Activated CD4-positive, alpha-beta T cell treated with anti-CD3 and anti-CD28 coated beads, Interleukin-2, amount 50 U/mL, for 48 hours (primary cell): ENCODE measurements at places on chromosomes 12 and 14.

DNA sequence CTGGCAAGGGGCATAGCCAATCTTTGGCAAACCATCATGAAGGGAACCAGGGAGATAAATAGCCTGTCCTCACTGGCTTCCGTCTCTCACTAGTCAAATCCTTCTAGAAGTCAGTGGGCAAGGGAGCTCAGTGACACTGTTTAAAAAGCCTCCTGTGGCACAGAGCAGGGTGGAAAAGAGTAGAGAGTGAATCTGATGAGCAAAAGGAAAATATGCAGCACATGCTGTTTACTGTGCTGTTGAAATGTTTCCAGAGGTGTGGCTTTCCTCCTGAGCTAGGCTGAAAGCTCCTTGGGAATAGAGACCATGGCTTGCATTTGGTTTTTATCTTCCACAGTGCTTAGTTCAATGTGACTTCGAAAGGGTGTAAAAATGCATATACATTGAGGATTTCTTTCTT is 7.7 kb upstream of the DYRK2 start:
- DNase-seq = no peak

- no peak for DNase-seq
Observed at GRCh38 chr12:109099431-109100020, 2.1 kb downstream of the UNG start.

DNA sequence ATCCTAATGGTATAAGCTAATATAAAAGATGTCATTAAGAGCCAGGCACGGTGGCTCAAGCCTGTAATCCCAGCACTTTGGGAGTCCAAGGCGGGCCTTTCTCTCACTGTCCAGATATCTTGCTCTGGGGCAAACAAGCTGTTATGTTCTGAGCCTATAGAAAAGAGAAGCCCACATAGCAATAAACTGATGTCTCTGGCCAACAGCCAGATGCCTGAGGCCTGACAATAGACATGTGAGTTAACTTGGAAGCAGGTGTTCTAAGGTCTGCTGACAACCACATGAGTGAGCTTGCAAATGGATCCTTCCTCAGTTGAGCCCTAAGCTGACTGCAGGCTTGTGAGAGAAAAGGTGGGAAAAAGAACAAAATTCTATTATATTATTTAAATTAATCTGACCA is 25.0 kb downstream of the YAF2 start:
- DNase-seq = no peak

- DNase-seq = no peak
Observed at GRCh38 chr12:120630104-120630892, 10.1 kb upstream of the CABP1 start.

GRCh38 chr12:88662961-88663360 is 82.7 kb upstream of the KITLG start:
- DNase-seq = no peak

- no peak for DNase-seq
Observed at GRCh38 chr14:100201701-100202100, 37.2 kb upstream of the YY1 start.

DNA sequence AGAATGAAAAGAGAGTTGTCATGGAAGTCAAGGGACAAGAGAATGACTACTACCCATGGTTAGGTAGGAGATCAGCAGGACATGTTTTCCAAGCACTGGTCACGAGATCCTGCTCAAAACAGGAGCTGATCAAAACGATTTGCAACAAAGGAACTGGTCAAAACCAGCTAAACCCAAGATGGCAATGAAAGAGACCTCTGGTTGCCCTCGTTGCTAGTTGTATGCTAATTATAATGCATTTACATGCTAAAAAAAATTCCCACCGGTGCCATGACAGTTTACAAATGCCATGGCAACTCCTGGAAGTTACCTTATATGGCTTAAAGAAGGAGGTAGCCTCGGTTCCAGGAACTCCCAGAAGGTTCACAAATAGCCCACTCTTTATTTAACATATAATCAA is 95.0 kb upstream of the OTX2 start:
- DNase-seq = no peak

DNA sequence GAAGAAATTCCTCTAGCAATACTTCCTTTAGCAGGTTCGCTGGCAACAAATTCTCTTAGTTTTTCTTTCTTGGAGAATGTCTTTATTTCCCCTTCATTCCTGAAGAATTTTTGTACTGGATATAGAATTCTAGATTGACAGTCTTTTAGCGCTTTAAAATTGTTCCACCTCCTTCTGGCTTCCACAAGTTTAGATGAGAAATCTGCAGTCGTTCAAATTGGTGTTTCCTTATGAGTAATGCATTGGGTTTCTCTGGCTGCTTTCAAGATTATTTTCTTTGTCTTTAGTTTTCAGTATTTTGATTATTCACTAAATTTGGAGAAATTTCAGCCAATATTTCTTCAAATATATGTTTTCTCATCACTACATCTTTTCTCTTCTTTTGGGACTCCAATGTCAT is 33.3 kb upstream of the FGF6 start:
- DNase-seq = no peak

GRCh38 chr14:63647696-63648410 is 6.2 kb upstream of the WDR89 start:
- DNase-seq = no peak

GRCh38 chr14:84420221-84420620 is 1109.7 kb upstream of the FLRT2 start:
- no peak for DNase-seq

GRCh38 chr14:102185360-102185759 is 45.7 kb downstream of the WDR20 start:
- no peak for DNase-seq

GRCh38 chr14:68791078-68791901 is 1.6 kb downstream of the ZFP36L1 start:
- peak; percentile 56 for DNase-seq

DNA sequence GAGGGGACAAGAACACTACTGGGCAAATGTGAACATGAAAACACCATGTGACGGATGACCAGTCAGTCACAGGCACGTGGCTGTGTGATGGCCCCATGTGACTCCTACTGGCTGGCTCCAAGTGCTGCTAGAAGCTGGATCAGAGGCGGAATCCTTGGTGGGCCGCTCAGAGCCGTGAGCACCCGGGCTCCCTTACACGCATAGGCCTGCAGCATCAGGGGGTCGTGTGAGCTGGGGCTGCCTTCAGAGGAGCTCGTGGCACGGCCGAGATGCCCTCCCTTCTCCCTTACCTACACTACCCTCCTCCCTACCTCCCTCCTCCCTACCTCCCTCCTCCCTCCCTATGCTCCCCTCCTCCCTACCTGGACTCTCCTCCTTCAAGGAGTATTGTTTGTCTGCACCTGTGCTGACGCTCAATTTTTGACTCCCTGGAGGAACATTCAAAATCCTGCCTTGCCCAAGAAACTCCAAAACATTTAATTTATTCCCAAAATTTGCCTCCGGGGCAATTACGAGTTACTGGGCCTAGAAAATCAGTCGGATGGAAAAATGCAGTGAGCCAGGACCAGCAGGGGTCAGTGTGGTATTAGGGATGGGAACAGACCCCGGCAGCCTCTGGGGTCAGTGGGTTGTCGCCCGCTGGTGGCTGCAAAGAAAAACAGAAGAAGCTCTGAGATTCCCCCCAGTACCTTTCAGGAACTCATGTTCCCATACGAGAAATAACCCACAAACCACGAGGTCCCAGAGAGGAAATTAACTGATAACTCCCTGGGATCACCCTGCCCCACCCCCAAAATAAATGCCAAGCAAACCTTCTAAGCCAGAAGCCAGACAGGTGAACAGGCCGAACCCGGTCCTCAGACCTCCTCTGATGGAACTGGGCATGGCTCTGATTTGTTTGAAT is 61.3 kb downstream of the C14orf132 start:
- peak; percentile 78 for DNase-seq

DNA sequence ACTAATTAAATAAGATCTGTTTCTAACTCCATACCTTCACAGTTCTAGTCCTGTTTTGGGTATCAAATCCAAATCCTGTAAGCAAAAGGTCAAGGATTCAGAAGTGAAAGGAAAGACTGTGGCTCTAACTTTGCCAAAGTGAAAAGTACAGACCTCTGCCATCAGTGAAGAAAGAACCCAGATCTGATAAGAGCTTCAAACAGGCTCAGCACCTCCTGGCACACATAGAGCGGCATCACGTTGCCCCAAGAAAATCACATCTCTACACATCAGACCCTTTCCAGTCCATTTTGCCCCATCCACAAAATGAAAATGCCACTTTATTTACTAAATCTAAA is 23.2 kb downstream of the CLIP1 start:
- no peak for DNase-seq

GRCh38 chr12:171743-172676 is 41.9 kb downstream of the SLC6A12 start:
- DNase-seq = no peak

- no peak for DNase-seq
Observed at GRCh38 chr12:78888568-78888967, 24.0 kb downstream of the SYT1 start.

DNA sequence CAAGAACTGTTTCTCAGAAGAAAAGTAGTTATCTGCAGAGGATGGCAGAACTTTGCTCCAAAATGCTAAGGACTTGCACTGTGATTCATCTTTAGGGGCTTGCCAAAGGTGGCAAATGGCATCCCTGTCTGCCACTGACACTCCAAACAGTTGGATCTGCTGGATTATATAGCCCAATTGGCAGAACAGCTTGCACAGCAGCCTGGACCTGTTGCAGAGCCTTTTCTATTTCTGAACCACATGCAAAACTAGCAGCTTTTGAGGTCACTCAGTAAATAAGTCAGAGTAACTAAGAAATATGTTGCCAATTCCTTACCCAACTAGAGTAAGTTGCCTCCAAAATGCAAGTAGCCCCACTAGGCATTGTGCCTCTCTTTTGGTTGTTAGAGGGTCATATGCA is 397.5 kb upstream of the NOVA1 start:
- DNase-seq = no peak

- no peak for DNase-seq
Observed at GRCh38 chr14:101098641-101099040, 195.1 kb upstream of the RTL1 start.

DNA sequence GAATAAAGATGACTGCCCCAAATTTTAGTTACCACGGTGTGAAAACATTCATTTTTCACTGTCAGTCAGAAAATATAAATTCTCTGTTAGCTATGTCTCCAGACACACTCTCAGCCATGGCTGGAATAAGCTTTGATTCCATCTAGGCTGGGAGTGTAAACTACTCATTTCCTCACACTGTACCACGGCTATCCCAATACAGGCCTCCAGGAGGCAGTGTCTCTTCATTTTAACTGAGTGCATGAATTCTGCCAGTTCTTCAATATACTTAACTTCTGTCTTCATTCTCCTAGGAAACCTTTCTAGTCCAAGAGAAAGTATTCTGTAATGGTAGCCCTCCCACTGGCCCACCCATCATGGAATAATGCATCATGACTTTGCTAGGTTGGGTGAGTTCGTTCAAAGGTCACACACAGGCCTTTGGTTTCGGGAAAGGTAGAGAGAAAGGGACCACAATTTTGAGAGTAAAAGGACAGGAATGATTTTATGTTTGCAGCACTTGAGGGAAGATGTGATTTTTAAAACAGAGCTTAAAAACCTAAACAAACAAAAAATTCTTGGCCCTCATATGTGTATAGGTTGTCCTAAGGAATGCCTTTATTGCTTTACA is 381.1 kb downstream of the SEC23A start:
- DNase-seq = peak; percentile 52

DNA sequence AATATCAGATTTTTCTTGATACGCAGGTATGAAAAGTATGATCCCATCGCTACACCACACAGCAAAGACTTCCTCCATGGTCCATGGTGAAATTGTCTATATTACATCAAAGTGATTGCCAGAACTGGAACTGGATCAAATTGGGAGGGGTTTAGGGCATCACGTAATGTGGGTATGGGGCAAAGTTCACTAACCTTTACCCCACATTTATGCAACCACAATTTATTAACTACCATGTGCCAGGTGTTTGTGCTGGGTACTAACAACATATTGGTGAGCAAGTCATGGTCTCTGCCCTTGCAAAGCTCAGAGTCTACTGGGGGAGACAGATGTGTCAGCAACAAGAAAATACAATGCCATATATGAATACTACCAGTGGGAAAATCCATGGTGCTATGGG is 258.9 kb downstream of the SUDS3 start:
- DNase-seq = no peak

GRCh38 chr12:54146506-54147145 is 42.2 kb downstream of the SMUG1 start:
- DNase-seq = no peak

GRCh38 chr12:26534071-26534470 is 298.9 kb downstream of the ITPR2 start:
- DNase-seq = no peak

DNA sequence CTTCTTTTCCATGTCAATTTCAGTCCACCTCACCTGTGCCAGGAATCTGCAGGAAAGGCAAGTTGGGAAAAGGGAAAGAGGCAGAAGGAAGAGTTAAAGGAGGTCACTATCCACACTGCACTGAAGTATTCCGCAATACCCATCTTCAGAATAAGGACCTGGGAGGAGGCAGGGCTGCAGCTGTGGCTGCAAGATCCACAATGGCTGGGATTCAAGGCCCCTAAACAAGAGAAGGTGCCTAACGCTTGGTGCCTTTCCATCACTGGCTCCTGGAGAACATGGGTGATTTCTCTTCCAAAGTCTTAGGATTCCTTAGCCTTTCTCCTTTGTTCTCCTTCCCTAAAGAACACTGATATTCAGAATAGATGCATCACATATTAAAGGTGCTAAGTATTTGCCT is 204.0 kb downstream of the GRIN2B start:
- no peak for DNase-seq

DNA sequence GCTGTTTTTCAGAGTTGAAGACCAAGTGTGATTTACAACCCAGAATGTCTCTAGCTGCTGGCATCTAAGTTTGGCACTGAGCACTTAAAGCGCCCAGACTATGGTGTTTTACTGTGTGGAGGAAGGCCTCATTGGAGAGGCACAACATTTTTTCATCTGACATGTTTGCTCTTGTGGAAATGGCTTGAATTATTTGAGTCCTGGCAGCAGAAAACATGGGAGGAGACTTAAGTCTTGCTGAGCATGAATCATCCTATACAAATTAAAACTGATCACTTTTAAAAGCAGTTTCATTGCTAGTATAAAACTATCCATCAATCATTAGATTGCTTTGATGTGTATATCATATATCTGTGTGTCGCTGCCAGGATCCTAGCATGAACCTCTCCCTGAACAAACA is 85.9 kb upstream of the REP15 start:
- no peak for DNase-seq

- DNase-seq = peak; percentile 66
Observed at GRCh38 chr14:73463411-73463810, 5.1 kb upstream of the NUMB start.

DNA sequence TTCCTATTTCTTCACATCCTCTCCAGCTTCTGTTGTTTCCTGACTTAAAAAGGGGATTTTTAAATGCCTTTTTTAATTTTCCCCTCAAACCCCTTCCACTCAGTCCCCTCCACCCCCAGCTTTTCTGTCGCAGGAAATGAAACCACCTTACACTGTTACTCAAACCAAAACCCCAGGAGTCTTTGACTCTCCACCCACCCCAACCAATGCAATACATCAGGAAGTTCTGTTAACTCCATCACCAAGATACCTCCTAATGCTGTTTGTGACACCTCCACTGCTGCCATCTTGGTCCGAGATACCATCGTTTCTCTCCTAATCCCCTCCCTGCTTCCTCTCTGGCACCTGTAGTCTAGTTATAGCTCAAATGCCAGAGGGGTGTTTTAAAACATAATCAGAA is 25.4 kb upstream of the CPM start:
- peak; percentile 37 for DNase-seq
